ENCODE measurements at places on chromosomes 1 and 21.

GRCh38 chr1:154611150-154611862, 3.3 kb upstream of the ADAR start:
- no peak for DNase-seq

DNA sequence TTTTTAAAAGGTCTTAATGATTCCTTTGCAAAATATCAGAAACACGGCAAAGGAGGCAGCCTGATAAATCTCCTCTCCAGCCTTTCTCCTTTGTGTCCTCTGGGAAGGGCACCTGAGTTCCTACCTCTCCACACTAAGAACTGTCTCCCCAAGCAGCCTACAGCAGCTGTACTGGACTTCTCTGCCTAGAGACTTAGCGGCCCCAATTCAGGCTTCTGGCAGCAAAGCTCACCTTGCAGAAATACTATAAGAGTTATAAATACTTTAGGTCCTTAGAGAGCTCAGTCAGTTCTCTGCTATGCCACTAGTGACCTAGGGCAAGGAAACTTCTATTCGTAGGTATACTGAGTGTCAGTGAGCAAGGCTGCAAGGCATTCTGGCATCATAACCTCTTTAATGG, 33.9 kb downstream of the LRRC52 start:
- no peak for DNase-seq

DNA sequence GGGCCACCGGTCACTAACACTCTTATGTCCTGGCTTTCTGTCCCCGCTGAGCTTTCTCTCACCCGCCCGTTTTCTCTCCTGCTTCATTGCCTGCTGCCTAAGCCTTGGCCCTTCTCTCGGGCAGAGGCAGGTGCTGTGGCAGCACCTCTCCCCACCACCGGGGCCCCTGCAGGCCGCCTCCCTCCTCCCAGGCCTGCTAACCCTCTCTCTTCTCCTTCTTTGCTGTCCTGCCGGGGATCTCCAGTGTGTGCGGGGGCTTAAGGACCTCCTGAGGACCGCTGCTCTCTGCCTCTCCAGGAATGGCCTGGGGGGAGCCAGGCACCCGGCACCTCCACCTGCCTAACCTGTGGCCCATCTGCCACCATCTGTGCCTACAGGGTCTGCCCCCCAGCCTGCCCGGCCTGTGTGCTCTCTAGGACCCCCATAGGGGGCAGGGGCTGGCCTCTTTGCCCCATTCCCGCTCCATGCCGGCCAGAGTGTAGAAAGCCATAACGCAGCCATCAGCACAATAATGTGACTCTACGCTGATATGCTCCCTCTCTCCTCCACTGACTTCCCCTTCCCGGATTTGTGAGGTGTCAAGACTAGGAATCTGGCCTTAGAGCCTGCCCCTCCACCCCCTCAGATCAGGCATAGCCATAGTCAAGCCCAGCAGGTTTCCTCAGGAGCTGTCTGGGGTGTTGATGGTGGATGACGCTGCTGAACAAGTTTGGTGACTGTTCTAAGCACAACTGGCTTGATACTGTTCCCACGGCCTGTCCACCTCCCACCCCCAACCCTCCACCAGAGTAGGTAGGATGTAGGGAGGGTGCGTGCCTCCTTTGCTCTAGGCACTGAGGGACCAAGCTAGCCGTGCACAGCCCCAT, 6.1 kb upstream of the SFN start:
- DNase-seq = no peak

DNA sequence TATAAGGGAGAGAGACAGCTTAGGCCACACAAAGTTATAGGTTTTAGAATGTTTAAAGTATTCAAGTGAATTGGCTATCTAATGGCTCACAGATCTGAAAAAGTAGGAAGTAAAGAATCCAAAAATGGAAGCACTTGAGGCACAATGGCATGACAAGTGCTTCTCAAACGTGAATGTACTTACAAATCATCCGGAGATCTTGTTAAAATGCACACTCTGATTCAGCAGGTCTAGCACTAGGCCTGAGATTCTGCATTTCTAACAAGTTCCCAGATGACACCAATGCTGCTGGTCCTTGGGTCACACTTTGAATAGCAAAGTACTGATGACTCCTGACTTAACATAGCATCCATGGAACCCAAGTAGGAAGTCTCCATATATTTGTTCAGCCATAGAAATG, 20.9 kb upstream of the AGL start:
- no peak for DNase-seq

Measured in SK-N-DZ (cell line).